Activated CD8-positive, alpha-beta memory T cell treated with anti-CD3 and anti-CD28 coated beads, Interleukin-2, amount 50 U/mL, for 4 hours (primary cell): ENCODE measurements at places on chromosomes 12 and 14.
A peak's percentile ranks its signal among the peaks of the same experiment; 100 is the strongest.

- no peak for DNase-seq
Measured at GRCh38 chr12:13117029-13117428, 13.6 kb upstream of the GSG1 start.

DNA sequence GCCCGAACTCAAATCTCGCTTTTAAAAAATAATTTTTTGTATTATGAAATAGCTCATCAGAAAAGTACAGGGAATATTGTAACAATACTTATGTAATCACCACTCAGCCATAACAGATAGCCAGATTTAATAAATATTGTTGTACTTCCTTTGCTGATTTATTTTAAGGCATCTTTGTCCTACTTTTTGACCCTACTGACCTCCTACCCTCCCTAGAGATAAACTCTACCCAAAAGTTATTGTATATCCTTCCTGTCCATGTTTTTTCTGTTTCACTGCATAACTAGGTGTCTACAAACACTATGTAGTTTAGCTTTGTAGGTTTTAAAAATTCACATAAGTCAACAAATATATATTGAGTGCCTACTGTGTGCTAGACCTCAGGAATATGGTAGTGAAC, 25.1 kb downstream of the SOCS2 start:
- DNase-seq: no peak

DNA sequence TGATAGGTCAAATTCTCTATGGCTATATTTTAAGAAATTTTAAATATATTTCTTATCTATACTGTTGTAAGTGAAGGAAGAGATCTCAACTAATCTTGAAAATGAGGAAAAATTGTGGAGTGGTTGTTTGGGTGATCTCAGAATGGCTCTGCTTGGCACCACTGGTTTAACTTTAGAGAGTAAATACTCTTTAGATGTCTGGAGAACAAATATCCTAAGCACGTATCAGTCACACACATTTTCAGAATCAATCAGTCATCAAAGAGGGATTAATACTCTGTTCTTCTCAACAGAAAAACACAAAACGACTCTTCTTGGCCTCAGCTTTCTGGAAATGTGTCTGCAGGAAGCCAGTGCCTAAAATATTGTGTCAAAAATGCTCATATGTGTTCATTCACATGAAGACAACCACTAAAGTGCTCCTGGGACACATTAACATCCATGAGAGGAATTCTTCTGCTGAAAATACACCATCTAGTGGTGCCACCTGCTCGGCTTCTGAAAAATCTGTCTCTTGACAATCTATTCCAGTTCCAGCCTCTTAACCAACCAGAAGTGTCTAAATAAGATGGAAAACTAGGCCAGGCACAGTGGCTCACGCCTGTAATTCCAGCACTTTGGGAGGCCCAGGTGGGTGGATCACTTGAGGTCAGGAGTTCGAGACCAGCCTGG, 81.1 kb upstream of the CCDC198 start:
- DNase-seq: no peak

GRCh38 chr12:58529114-58529665, 391.1 kb downstream of the LRIG3 start:
- no peak for DNase-seq

GRCh38 chr12:57740656-57741412, 2.3 kb upstream of the AGAP2 start:
- DNase-seq: peak; percentile 72

DNA sequence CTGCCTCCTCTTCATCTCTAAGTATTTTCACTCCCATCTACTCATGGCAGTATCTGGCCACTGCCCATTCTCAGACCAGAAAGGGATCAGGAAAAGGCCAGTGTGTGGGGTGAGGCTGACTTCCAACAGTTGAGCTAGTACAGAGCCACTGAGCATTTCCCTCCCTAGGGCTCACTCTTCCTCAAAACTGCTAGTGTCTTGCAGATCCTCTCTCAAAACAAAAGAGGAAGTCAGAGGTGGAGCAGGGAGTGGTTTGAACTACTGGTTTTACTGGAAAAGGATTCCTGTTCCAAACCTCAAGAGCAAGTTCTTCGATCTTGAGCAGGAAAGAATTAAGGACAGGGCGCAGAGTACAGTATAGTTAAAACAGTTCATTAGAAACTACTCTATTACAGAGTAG, 11.7 kb upstream of the RNASE10 start:
- DNase-seq: no peak

DNA sequence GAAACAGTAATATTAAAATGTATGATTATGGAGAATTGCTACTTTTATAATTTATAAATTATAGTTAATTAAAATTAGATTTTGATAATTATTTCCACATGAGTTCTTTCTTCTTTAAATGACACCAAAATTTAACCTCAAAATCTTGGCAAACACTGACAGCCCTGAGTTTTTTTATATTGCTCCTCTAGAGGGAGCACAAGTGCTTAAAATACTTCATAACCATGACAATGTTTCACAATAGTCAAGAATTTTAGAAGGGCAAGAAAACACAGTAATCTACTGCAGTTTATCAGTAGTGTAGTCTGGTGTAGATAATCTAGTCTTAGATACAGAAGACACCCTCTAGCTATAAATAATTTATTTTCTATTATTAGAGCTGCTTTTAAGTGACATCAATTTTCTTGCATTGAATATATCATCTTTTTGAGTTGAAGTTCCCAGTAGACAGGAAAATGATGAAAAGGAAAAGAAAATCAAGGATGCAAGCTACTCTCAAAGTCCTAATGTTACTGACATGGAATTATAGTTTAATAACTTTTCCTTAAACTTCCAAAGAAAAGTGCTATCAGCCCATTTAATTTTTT, 14.3 kb upstream of the PTGER2 start:
- no peak for DNase-seq

DNA sequence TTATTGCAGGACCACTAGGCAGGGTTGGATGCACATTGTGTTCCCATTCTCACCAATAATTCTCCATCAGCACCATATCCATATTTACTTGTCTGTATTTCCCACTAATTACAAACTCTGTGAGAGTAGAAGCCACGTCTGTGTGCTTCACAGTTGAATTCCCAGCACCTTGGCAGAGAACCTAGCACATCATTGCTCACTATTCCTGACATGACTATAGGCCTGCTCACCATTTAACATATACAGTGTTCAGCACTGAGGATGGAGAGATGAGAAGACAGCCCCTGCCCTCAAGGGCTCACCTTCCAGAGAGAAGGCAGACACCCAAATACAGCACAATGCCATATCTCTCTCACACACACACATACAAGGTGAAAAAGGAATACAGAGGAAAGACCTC, 5.0 kb downstream of the DAD1 start:
- DNase-seq: no peak

GRCh38 chr14:56351861-56352260, 227.7 kb upstream of the TMEM260 start:
- no peak for DNase-seq

- DNase-seq: no peak
Measured at GRCh38 chr12:90404071-90404470, 550.9 kb downstream of the CCER1 start.

DNA sequence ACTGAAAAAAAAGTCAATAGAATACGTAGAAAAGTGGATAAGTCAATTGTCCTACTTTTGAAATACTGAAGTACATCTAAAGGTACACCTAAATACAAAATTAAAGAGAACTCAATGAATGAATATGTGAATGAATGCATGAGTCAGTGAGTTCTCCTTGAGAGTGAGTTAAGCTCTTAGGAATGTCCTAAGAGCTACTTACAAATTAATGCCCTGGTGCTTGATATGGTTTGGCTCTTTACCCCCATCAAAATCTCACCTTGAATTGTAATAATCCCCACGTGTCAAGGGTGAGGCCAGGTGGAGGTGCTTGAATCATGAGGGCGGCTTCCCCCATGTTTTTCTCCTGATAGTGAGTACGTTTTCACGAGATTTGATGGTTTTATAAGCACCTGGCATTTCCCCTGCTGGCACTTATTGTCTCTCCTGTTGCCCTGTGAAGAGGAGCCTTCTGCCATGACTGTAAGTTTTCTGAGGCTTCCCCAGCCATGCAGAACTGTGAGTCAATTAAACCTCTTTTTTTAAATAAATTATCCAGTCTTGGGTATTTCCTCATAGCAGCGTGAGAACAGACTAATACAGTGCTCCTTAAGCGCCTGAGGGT, 192.2 kb upstream of the ARHGAP5 start:
- DNase-seq: no peak

- peak; percentile 46 for DNase-seq
Measured at GRCh38 chr12:22334410-22335100, at the start of gene ST8SIA1. Gene ST8SIA1 (minus strand): TSS chr12:22334707. CDS start chr12:22334232, 475 bp downstream.

DNA sequence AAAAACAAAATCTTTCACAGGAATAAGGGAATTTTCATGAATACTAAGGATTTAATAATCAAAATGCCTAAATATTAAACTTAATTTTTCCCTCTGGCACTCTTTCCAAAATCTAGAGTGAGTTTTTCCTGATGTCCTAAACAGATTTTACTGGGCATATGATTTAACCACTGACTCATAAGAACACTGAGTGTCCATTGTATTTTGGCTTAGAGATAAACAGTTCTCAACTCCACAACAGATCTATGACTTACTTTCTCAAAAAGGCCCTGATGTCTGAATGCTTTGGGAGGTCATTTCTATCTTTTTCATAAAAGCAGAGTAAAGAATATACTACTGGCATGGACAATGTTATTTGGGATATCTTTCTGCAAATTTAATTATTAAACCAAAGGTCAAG, 15.0 kb downstream of the TMBIM4 start:
- no peak for DNase-seq

DNA sequence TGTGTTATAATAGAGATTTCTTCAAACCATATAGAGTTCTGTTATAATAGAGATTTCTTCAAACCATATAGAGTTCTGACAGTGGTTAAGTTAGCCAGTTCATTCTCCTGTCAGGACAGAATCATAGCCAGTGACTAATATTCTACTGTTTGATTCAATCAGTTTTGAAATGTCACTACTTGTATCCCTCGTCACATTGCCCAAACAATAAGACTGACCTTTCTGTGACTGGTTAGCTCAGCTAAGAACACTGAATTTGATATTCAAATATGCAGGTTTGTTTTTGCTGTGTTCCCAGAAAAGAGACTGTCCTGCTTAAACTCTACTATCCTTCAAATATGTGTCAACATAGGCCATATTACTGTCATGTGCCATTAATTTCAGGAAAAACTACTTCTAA, 74.4 kb downstream of the ALG10B start:
- DNase-seq: no peak

GRCh38 chr14:89302396-89302950, 114.6 kb downstream of the FOXN3 start:
- DNase-seq: no peak

- no peak for DNase-seq
Measured at GRCh38 chr12:87020071-87020470, 763.9 kb upstream of the MGAT4C start.

GRCh38 chr14:55332654-55333570, 61.7 kb downstream of the FBXO34 start:
- no peak for DNase-seq

GRCh38 chr12:92759634-92760268, 57.0 kb downstream of the PLEKHG7 start:
- no peak for DNase-seq

GRCh38 chr12:9364224-9365176, 156.3 kb upstream of the PZP start:
- DNase-seq: no peak

- DNase-seq: no peak
Measured at GRCh38 chr14:72278316-72278715, 346.1 kb downstream of the RGS6 start.

GRCh38 chr12:57712701-57713100, 18.8 kb downstream of the OS9 start:
- DNase-seq: no peak

DNA sequence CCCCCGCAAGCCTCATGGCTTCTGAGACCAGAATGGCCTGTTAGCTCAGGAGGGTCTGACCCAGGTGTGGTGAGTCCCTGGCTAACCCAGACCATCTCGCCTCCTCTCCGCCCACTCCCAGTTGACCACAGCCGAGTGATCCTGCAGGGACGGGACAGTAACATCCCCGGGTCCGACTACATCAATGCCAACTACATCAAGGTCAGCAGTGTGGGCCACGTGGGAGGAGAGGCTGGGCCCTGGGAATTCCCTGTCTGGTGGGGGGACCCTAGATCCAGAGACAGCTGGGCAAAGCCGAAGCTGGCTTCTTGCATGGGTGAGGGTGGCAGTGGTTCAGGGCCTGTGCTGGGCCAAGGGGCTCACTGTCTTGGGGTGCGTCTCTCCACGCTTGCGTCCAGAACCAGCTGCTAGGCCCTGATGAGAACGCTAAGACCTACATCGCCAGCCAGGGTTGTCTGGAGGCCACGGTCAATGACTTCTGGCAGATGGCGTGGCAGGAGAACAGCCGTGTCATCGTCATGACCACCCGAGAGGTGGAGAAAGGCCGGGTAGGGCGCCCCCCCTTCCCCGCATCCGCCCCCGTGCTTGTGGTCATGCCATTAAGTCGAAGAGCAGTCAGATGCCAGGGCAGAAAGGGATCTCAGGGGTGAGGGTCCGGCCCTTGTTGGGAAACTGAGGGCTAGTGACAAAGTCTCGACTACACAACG, 5.0 kb downstream of the PTPN6 start:
- peak; percentile 58 for DNase-seq

DNA sequence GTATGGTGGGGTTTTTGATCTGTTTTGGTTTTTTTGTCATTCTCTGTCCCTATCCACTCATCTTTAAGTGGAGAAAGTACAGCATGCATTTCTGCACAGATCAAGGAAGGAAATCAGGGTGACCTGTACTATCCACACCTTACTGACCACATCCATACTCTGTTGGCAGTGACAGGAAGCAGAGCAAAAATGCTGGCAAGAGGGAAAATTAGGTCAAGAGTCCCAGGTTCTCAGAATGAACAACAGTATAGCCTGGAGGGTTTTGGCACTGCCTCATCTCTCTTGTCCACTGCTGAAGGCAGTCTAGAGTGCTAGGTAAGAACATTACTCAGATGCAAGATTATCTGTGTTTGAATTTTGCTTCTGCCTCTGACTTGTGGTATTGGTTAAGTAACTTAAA, 70.7 kb downstream of the TAOK3 start:
- no peak for DNase-seq

DNA sequence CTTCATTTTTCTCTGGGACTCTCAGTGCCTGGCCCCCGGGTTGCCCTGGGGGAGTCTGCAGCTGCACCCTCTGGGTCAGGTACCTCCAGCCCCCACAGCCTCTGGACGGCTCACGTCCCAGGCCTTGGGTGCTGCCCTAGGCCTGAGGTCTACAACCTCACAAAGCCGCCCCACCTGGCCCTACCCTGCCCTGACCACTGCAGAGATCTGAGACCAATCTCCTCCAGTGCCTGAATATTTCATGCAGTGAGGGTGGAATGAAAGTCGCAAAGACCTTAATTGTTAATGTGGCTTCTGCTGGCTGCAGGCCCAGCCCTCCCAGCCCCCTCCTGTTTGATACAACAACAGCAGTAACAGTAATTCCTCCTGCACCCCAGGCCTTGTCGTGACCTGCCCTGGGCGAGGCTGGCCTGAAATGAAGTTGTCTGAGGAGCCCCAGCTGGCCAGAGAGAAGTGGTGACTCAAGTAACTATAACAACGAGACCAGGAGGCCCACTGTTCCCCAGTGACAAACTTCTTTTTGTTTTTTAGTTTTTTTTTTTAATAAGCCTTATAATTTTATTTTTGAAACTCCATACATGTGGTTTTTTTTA, 8.8 kb upstream of the CCDC85C start:
- DNase-seq: no peak
